ENCODE measurements at places on chromosomes 4 and X.
A peak's percentile ranks its signal among the peaks of the same experiment; 100 is the strongest.

GRCh38 chr4:58070726-58071125 is 960.5 kb upstream of the IGFBP7 start:
- no peak for DNase-seq

GRCh38 chrX:153935326-153935851 is 552 bp upstream of the NAA10 start:
- DNase-seq, result no peak

DNA sequence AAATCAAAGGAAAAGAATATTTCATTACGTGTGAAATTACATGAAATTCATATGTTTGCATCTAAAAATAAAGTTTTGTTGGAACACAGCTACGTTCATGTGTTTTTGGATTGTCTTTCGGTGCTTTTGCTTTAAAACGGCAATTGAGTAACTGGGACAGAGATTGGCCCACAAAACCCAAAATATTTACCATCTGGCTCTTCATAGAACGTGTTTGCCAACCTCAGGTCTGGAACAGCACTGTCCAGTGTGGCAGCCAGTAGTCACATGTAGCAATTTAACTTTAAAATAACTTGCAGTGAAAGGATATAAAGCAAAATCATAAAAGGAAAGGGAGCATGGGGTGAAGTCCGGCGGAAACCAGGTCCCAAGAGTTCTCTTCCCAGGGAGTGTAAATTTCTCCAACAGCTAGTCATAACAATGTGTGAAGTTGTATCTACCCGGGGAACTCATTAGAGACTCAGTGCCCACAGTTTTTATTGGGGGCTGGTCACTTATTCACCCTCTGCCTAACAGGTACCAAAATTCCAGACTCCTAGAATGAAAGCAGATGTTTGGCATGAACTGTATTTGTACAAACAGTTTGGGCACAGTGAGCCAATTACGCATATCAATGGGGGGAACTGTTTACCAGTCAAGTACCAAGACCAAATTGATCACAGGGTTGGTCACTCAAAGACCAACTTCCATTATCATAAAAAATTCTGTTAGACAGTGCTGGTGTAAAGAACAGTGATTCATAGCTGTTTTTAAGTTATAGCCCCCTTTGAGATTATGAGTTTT is 10.3 kb downstream of the OCIAD1 start:
- DNase-seq, result no peak

DNA sequence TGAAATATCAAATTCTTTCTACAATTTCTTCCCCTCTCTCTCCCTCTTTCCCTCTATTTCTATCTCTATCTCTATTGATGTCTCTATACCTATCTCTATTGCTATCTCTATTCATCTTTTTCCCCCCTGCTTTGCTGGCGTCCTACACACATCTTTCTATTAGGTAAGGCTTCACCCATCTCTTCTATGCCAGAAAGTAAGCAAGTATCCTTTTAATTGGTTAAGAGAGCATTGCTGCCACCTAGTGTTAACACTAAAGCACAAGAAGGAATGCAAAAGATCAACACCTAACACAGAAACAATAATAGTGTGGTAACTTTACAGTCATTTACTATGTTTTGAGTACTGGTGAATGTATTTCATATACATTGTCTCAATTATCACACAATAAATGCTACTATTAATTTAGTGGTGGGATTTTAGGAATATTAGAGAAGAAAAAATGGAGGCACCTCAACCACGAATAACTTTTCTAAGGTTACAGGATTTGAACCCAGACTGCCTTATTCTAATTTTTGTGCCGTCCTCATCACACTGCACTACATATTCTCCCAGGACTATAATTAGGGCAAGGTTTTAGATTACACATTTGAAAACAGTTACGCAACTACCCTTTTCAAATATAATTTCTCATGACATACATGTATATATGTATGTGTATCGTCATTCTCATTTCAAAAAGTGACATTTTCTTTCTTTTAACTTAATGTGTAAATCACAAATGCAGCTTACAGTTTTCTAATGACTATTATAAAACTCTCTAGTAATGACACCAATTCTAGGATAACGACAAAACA is 3.7 kb upstream of the C4orf36 start:
- DNase-seq, result no peak

DNA sequence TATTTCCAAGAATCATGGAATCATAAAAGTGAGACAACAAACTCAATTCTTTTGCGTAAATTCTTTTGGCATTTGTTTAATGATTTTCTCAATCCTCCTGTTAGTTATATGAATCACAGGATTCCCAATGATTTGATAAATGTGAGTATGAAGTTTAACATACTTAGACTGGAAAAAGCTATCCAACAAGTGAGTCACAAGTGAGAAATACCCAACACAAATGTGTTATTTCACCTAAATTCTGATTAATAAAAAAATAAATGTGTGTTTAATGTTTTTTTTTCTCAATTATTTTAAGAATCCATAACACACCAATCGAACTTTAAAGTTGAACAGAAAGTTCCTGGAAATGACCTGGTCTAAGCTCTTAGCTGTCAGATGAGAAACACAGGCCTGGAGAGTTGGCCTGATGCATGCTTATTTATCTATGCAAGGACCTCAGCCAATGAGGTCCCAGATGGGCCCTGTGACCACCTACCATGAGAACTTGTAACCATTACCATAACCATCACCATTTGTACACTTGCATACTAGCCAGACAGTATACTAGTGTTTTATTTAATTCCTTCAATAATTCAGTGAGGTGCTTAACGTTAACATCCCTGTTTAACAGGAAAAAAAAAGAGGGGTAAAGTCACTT is 386.7 kb downstream of the SPRY1 start:
- DNase-seq, result no peak

GRCh38 chr4:138063581-138063980 is 178.6 kb downstream of the SLC7A11 start:
- no peak for DNase-seq

DNA sequence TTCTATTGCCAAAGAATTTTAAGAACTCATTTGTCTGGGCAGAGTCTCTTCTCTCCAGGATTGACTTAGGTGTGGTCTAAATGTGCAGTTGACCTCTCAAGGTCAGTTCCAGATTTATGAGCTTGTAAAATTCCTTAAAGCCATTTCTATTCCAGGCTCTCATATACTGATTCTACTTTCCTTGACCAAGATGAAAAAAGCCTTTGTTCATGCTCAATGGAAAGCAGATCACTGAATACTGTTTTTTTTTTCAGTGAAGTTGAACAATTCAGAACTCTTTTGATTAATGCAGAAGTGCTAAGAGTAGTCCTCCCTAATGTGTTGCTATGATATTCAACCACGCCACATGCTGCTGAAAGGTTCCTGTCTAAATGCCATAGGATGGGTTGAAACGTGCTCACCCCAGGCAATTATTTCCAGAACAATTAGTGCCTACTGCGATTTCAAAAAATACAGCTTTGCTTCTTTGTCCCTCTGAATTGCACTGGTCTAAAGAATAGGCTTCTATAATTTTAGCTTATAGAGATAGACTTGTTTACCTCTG is 312.4 kb upstream of the PABPC5 start:
- DNase-seq, result no peak

GRCh38 chr4:186724058-186724863 is 605 bp upstream of the FAT1 start:
- no peak for DNase-seq

DNA sequence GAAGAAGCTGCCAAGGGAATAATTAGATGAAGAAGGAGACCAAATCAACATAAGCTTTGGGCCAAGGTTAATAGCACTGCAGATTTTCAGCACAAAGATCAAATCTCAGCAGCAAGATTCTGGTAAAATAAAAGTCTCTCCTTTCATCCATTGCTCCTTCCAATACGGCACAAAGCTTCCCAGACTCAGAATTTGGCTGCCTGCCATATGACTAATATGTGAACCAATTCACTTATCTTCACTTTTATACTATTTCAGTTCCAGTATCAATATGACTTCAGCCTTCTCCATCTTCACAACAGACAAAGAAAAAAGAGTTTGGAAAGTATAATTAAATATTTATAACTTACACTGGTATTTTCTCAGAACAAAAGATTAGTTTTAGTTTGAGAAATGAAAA is 978.3 kb upstream of the GRID2 start:
- peak; percentile 76 for DNase-seq

- no peak for DNase-seq
Measured at GRCh38 chr4:78720994-78721677, 55.0 kb upstream of the BMP2K start.

DNA sequence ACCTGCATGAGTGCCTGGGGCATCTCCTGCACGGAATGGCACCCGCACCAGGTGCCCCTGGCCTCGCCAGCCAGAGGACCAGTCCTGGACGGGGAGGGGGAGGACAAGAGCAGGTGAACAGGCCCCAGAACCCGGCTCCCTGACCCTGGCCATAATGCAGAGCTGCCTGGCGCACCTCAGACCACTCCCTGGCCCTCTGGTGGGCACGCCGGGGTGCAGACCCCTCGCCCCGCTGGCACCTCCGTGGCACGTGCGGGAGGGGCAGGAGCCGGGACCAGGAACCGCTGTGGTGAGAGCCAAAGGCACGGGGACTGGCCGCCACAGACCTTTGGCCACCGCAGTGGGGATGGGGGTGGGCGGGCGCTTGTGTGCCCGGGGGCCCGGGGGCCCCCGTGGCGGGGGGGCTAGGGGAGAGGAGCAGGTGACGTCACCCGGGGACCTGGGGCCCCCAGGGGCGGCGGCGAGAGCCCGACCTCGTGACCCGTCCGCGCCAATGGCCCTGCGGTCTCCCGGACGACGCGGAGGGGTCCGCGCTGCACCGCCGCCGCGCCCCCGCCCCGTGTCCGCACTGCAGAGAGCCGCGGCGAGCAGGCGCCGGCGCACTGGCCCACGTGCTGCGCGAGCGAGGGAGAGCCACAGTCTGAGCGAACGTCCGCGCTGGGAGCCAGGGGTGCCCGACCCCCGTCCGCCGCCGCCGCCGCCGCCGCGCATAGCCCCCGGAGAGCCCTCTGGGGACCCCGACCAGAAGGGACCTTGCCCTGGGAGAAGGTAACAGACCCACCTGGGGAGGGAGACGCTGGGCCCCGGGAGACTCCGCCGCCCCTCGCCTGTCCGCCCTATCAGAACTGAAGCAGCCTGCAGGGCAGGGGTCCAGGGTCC is at the start of gene PNMA3:
PNMA3 (plus strand) TSS at position 600 of the 879 bp plus-strand sequence. CDS start 586 bp downstream, outside the sequence.
- no peak for DNase-seq

DNA sequence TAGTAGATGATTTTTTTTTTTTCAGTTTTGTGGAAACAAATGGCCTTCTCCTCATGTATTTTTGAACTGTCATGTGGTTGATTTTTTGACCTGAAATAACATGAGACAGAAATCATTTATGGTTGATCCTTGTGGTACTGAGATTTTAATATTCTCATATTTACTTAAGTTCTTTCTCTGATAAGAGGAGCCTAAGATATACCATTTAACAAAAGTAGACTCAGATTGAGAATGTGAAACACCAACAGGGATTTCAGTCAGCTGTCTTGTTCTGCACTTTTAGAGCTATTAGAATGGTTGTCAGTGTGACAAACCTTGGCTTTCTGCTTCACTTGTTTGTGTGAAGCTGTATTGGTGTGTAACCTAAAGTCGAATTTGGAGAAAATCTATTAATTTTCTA is 575.7 kb downstream of the SPOCK3 start:
- no peak for DNase-seq

DNA sequence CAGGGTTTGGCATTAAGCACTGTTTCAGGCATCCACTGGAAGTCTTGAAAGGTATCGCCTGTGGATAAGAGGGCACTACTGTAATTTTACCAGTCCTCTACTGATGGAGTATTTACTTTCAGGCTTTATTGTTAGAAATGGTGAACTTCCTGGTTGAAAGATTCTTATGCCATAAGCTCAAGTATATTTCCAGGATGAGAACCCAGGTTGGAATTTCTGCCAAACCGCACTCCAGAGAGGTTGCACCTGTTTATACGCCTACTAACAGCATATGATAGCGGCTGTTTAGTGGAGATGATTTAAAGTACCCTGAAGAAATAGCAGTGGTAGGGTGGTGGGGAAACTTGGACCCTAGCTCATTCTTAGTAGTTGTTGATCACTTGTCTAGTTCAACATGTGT is 9.9 kb downstream of the FNIP2 start:
- DNase-seq, result no peak

DNA sequence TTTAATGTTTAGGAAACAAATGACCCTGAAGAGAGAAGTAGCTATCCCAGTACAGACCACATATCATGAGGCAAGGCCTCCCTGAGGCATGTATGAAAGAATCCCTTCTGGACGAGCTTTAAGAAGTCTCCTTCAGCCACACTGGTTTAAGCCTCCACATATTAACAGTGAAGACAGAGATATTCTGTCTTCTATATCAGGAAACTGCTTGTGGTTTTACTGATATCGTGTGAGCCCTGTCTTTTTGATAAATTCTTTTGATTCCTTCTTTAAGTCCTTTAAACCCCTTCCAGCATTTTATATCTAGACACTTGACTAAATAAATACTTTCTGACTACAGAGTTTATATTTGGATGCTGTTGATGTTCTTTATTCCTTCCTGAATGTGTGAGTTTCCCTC is 45.9 kb upstream of the GPC4 start:
- DNase-seq, result no peak

DNA sequence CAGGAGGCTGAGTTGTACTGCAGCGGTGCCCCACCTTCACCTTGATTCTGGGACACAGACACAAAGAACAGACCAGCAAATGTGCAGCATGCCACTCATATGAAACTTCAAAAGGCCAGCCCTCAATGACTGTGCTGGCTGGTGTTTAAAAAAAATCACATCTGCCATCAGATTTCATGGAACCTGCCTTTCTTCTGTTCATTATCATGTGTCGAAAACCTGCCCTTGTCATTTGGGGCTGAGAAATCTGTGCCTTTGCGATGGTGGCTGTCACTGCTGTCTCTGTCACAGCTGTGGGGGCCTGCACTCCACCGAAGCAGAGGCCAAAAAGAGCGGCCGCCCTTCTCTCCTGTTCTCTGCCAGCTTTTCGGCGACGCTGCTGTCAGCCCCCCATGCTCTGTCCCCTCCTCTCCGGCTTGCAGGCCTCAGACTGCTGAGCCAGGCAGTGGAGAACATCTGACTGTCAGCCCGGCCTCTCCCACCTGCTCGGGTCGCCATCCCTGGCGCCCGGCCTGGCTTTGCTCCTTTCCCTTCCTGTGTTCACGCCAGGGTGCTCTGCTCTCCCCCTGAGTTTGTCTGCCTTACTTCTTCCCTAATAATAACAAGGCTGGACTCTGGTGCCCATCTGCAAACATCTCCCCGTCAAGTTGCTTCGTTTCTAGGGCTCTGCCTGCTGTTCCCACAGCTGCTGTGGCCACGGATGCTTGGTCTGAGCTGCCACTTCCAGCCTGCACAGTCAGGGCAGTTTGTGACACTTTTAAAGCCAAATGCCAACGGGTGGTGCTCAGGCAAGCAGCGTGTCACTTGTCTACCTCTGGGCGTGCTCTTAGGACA is 355.2 kb downstream of the UNC5C start:
- peak; percentile 15 for DNase-seq

- DNase-seq, result no peak
Measured at GRCh38 chr4:39544580-39545315, 17.5 kb upstream of the UGDH start.

GRCh38 chr4:170581322-170581721 is 491.6 kb upstream of the AADAT start:
- DNase-seq, result no peak

DNA sequence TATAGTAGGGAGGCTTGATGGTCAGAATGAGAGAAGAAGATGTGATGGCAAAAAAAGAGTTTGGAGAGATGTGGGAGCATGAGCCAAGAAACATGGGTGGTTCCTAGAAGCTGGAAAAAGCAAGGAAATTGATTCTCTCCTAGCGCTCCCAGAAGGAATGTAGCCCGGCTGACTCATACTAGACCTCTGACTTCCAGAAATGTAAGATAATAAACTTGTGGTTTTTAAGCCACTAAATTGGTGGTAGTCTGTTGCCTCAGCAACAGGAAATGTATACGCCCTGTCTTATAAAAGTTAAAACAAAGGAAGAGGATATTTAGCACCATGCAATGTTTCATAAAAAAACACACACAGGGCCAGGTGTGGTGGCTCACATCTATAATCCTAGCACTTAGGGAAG is 182.7 kb upstream of the PCDH7 start:
- no peak for DNase-seq
